ENCODE measurements at places on chromosomes 6 and 20. TPM values are rescaled to one million over a fixed set of nuclear protein-coding genes. Genes with fewer than 3 reads are reported as not detected.

Gene FOXC1
- not detected for total RNA-seq

Gene PCSK2
- not detected for total RNA-seq

Gene BTNL2
- not detected for total RNA-seq

GRCh38 chr20:32189691-32190615 is 17.6 kb downstream of the PLAGL2 start:
- DNase-seq = peak; percentile 38

- peak; percentile 44 for DNase-seq
These were observed 13.5 kb downstream of the PFDN4 start for GRCh38 chr20:54221353-54221752.

DNA sequence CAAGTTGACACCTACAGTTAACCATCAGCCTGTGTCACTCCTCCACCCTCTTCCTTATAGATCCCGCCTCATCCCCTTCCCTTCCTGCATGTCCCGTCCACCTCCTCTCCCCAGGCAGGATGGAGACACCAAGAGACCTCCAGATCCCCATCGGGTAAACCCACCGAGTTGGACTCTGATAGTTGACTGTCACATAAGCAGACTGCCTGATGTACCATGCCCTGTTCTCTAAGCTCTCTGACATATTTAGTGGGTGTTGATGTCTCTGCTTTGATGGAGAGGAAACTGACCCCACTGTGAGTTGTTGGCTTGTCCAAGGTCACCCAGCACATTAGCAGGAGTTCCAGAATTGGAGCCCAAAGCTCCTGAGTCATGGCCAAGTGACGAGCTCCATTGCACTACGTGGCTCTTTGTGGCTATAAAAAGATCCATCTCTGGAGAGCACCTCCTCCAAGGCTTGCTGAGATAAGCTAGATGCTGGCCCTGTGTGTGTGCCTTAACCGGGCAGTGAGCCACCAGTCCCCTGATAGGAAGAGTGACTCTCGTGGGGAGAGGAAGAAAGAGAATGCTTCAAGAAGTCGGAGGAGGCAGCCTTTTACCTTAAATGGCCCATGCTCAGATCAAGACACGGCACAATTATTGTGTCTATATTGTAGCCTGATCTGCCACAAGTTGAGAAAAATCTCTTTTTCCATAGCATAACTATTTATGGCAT is 236.0 kb upstream of the ECI2 start:
- no peak for DNase-seq

Data from activated CD8-positive, alpha-beta T cell treated with anti-CD3 and anti-CD28 coated beads, Interleukin-2, amount 10 ng/mL, durations not matched to agents 7 days and 5 days (primary cell).